NCI-H524 (cell line): ENCODE measurements at places on chromosomes 7 and 10.

DNA sequence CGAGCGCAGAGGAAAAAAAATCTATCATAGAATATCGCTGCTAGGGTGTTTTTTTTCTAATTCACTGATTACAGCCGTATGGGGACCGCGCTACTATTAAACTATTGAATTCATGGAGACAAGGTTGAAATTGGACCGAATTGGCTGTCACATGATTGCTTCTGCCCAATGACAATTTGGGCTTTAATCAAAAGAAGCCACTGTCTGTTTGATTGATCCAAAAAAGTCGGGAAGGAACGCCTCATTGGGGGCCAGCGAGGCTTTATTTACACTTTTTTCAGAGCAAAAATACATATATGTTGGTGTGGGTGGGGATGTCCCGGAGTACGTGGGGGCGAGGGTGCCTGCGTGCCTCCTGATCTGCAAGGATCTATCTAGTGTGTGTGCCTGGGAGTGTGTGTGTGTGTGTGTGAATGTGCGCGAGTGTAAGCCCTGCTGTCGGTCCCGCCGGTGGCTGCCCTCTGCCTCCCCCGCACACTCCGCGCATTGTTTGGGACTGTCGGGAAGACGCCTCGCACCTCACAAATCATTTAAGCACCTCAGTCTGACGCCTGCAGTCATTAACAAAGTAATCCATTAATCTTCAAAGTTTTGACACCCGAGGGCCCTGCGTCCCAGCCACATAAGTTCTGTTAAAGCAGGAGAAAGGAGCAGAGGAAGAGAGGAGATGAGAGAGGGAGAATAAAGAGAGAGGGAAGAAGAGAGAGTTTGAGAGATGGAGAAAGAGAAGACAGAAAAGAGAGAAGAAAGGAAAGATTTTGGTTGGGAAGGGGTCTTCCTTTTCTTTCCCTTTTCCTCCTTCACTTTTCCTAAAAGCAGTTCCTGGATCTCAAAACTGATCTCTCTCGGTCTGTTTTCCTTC is at the start of gene HOXA2:
TSS of gene HOXA2 (minus strand) at position 103 of the 862 bp plus-strand sequence. CDS start 183 bp downstream, outside the sequence.
- no peak for DNase-seq

DNA sequence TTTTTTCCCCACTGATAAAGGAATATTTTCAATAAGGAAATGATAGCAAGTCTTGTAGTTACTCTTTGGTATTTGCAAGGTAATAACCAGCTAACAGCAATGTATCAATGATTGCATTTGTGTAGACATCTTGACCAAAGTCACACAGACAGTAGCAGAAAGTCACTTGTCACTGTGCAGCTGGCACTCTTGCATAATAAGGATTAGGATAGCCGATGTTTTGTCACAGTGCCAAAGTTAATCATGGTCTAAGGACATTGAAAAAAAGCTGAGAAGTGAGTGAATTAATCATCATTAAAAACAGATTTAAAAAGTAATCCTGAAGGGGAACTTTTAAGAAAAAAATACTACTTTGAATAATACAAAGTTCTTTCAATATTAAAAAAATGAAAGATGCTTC is 834.3 kb upstream of the C7orf33 start:
- DNase-seq = peak; percentile 73

- DNase-seq = no peak
Measured at GRCh38 chr10:124037784-124038183, 55.6 kb downstream of the CHST15 start.

DNA sequence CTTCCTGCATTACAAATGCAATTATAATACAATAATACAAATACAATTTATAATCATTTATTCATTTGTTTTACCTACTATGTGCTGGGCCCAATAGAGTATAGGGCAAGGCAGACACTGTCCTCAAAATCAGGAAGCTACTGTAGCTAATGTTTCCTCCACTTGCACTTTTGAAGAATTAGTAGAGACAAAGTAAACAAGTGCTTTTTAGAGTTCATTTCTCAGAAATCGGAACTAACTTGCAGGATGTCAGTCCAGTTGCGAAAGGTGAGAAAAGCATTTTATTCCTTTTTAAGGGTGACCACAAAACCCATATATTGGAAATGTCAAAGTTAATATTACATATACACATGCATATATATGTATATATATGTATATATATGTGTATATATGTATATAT is 14.2 kb downstream of the ADRB1 start:
- no peak for DNase-seq

GRCh38 chr10:98373260-98374040 is 41.5 kb downstream of the PYROXD2 start:
- no peak for DNase-seq

- DNase-seq = no peak
Measured at GRCh38 chr7:24052572-24053260, 231.3 kb upstream of the NPY start.

DNA sequence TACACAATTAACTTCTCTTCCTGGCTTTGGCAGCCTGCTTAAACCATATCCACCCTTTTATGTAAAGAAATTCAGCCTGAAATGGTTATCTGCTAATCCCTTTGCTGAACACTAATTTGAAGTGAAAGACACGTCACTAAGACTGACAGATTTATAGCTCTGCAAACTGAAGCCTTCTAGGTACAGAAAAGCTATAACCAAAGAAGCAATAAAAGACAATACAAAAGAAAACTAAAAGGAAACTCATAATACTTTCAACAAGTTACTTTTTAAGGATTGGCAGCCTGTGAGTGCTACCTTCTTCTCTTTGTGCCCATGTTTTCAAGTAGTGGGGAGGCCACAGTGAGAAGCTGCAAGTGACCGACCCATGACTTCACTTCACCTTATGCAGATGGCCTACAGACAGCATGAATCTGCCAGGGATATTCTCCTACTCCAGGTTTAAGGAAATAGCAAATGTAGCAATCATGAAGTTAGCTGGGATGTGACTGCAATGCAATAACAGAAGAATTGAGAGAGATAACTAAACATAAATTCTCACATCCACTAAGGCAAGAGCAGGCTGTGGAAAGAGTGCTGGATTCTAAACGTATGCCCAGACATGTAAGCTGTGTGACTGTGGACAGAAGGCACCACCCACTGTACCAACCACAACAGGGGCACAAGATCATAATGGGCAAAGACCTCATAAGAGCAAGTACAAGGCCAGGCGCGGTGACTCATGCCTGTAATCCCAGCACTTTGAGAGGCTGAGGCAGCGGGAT is 10.7 kb upstream of the SPOCK2 start:
- no peak for DNase-seq

DNA sequence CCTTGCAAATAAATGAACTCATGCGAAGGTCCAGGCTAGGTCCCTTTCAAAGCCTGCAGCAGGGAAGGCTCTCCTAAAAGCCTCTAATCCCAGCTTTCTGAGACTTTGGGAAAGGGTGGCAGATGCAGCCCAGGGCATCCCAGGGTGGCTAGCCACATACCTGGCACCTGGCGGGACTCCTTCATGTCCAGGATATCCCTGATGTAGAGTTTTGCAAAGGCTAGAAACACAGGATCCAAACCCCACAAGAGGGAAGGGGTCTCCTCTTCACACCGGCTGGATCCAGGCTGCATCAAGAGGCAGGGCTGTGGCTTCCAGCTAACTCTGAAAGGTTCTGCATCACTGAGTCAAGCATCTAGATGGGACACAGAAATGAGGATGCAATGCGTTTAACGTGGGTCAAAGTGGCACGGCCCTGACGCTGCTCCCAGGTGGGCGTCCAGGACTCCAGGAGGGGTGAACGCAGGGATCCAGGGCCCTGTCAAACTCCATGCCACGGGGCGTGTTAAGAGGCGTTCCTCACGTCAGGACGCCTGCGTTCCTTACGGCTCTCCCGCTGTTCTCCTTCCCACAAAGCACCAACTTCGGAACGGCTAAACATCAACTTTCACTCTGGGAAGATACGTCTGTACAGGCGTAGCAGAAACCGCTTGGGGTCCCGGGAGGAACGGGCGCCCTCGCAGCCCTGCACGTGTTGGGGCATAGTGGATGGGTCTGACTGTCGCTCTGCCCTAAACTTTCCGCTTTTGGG is 507 bp downstream of the STN1 start:
- no peak for DNase-seq

DNA sequence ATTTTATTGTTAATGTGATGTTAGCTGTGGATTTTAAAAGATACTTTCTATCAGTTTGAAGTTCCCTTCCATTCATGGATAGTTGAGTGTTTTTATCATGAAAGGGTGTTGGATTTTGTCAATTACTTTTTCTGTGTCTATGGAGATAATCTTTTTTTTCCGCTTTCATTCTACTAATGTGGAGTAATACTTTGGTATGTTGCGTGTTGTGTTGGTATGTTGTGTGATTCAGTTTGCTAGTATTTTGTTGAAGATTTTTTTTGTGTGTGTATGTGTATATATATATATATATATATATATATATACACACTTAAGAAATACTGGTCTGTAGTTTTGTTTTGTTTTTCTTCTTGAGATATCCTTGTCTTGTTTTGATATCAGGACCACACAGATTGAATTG is 100.3 kb downstream of the CCSER2 start:
- no peak for DNase-seq

- DNase-seq = no peak
Measured at GRCh38 chr10:124566981-124567835, 105.6 kb downstream of the LHPP start.

DNA sequence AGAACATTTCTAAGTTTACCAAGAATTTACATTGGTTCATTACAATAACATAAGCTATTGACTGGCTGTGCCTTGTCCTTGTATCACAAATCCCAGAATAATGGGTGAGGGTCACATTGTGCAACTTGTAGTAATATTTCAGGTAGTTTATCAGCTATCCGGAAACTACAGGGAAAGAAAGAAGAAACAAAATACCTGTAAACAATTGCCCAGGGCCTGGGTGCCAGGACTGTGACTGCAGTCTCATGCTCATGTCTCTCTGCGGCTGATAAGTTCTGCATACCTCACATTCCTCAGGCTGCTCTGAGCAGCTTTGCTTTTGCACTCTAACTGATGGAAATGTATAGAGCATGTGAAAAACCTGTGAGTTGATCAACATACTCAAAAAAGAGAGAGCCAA is 131.8 kb upstream of the TRIM24 start:
- no peak for DNase-seq

DNA sequence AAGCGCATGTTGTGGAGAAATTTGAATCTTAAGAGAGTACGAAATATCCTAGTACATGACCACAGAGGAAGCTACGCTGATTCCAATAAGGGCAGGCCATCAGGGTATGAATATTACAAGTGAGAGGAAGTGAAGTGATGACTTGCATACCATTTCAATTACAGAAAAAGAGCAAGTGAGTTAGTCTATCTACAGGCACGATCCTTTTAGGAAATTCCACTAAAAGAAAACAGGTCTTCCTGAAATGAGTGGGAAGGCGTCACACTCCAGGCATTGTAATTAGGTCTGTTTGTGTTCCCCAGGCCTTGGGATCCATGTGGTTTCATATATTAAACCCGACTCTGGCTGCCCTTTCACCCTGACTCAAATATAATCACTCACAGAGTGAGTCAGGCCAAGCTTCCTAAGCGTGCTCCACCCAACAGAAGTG is 152.5 kb downstream of the SEMA3A start:
- no peak for DNase-seq

GRCh38 chr7:8035192-8035591 is 66.6 kb downstream of the GLCCI1 start:
- peak; percentile 4 for DNase-seq

DNA sequence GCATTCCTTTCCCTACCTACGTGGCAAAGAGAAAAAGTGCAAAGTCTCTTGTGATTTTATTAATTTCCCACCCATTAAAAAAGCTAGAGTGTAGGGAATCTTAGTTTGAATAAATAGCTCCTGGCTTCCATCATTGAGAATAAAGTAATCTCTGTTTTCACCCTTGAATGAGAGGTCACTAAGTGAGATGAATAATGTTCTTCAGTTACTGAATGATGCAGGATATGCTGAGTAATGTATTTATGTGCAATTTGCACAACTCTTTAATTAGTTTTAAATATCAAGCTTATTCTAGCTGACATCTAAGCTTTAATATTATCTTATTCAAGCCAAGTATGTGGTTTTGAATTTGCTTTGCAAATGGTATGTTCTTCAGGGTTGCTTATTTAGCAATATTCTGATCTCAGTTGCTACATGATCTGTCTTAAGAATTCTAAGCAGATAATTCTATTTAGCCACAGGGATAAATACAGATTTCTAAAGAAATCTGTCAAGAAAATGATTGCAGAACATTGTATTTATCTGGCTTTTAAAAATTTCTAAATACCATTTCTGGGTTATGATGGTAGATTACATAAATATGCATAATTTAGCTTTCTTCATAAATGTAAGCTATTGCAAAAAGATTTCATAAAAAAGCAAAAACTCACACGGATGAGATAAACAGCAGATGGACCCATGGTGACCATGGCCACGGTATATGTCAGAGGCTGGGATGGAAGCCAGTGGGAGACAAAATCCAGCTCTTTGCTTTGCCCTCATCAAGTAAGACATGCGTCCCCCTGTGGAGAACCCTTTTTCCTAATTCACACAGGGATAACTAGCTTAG is 141.0 kb downstream of the MACC1 start:
- DNase-seq = no peak

- no peak for DNase-seq
Measured at GRCh38 chr10:103781329-103782061, 73.9 kb downstream of the SH3PXD2A start.

DNA sequence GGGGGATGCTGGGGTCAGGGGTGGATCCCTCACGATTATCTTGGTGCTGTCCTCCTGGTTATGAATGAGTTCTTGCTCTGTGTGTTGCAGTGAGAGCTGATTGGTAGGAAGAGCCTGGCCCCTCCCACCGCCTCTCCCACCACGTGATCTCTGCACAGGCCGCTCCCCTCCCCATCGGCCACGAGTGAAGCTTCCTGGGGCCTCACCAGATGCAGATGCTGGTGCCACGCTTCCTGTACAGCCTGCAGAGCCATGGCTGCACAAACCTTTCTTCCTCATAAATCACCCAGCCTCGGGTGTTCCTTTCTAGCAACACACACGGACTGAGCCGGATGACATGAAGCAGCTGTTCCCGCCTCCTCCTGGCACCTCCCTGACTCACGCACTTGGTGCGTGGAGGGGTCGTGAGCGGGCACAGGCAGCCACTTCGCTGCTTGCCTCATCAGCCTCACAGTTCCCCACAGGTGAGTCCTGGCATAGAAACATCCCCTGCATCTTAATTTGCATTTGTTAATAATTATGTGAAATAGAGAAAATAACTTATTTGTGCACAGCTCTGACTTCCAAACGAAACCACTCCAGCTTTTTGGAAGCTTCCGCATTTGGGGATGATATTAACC is 210.8 kb downstream of the ADARB2 start:
- DNase-seq = peak; percentile 16

- DNase-seq = no peak
Measured at GRCh38 chr10:19704544-19704943, 111.7 kb upstream of the PLXDC2 start.

GRCh38 chr10:132506711-132507408 is 30.7 kb upstream of the INPP5A start:
- DNase-seq = no peak

DNA sequence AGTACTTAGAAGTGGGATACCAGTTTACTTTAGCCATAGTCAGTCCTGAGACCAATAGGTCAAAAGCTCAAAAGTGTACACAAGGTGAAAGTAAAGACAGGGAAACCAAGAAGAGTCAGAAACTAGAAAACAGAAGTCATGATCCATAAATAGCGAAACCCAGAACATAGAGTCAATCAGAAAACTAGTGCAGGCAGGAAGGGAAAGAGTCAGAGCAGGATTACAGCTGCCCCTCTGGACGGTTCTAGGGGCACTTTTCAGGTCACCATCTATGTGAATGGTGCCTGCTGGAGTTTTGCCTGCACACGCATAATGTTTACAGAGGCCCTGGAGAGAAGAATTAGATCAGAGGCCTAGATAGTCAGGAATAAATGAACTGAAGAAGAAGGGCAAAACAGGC is 22.4 kb upstream of the DMTF1 start:
- DNase-seq = no peak
